ENCODE measurements at places on chromosomes 11 and 22.

GRCh38 chr22:46069521-46070214 lies 80.7 kb upstream of the PPARA start:
- DNase-seq, result peak; percentile 89

DNA sequence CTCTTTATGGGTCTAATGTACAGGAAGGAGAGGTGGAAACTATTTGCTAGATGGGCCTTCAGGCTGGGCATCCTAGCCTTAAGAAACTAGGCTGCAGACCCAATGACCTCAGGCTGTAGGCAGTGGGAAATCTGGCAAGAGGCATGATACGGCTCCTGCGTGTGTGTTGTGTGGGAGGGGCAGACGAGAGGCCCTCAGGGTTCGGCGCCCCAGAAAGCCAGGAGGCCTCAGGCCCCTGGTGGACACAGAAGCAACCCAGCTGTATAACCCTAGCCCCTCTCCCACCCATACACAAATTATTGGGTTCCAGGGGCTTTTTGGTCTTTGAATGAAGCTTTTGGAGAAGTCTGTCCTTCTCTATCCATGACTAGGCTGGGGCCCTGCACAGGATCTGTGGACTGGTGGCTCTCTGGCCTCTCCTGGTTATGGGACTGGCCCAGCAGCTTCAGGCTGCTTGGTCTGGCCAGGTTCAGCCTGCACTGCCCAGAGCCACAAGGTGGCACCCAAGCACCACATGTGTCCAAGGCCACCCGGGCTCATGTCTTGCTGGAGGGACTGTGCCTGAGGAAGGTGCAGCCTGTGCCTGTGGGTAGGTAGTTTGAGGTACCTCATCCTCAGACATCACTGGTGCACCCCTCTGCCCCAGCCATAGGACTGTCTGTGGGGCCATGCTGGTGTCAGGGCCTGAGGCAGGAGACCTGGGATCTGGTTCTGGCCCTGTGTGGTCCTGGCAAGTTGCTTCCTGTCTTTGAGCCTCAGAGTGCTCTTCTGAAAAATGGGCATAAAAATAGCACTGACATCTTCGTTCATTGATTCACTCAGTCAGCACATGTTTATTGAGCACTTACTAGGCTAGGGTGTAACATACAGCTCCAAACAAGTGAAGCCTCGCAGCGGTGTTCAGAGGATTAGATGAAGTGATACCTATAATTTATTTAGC lies 87.5 kb downstream of the RRM1 start:
- peak; percentile 74 for DNase-seq

- DNase-seq, result no peak
These were observed 48.9 kb downstream of the ARHGEF12 start for GRCh38 chr11:120385110-120385509.

GRCh38 chr11:106986261-106986660 lies 32.0 kb downstream of the GUCY1A2 start:
- DNase-seq, result no peak

GRCh38 chr11:117034901-117035300 lies 63.3 kb downstream of the SIK3 start:
- no peak for DNase-seq

DNA sequence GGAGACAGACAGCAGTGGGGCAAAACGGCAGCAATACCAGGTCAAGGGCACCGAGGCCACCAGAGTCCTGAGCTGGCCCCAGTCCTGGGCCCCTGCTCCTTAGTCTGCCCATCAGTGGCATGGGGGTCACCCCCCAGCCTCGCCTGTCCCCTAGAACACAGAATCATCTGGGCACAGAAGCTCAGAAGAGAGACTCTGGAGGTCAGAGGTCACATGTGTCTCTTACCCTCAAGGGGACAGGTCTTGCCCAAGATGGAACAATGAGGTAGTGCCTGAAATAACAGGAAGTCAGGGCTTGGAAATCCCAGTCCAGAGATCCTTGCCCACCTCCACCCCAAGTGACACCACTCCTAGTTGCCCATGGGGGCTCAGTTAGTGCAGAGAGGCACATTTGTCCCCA lies 20.6 kb downstream of the PDE2A start:
- DNase-seq, result peak; percentile 22

DNA sequence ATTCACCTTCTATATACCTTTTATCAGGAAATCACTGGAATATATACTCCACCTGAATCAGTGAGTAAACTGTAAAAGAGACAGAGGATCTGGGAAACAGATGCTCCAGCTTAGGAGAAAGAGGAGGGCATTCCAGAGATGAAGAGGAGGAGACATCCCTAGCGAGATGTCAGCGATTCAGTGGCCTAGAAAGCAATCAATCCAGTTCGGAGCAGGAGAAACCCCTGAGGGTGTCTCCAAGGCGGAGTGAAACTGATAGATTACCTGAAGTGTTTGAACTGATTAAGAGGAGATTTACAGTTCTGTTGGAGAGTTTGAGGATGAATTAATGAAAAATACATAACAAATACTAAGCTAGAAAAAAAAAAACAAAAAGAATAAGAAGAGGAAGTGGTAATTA lies 24.5 kb upstream of the TNRC6B start:
- DNase-seq, result no peak

DNA sequence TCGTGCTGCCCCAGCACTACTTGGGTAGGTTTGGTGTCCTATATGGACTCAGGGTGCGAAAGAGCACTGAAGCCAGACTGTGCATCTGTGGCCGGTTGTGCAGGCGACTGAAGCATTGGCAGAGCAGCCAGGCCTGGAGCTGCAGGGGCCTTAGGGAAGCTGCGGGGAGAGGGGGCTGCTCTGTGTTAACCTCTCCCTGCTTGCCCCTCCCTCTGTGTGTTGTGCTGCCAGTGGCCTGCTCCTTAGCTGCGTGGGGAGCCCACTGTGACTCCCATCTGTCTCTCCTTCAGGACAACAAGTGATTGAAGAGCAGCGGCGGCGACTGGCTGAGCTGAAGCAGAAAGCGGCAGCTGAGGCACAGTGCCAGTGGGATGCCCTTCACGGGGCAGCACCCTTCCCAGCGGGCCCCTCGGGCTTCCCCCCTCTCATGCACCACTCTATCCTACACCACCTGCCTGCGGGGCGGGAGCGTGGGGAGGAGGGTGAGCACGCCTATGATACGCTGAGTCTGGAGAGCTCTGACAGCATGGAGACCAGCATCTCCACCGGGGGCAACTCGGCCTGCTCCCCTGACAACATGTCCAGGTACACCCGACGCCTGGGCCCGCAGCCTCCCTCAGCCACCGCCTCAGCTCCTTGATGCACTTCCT lies 34.3 kb downstream of the TREH start:
- DNase-seq, result no peak

DNA sequence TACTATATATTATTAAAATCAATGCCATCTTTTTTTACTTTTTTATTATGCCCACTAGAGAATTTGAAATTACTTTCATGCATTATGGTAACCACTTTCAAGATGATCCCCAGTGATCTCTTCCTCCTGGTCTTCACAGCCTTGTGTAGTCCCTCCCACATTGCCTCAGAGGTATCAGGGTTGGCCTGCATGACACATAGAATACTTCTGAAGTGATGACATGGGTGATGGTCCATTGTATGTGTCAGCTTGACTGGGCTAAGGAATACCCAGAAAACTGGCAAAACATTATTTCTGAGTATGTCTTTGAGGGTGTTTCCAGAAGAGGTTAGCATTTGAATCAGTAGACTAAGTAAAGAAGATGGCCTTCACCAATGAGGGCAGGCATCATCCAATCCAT lies 14.2 kb upstream of the ISX start:
- no peak for DNase-seq

- no peak for DNase-seq
These were observed 2.1 kb downstream of the TRAF6 start for GRCh38 chr11:36507824-36508489.

DNA sequence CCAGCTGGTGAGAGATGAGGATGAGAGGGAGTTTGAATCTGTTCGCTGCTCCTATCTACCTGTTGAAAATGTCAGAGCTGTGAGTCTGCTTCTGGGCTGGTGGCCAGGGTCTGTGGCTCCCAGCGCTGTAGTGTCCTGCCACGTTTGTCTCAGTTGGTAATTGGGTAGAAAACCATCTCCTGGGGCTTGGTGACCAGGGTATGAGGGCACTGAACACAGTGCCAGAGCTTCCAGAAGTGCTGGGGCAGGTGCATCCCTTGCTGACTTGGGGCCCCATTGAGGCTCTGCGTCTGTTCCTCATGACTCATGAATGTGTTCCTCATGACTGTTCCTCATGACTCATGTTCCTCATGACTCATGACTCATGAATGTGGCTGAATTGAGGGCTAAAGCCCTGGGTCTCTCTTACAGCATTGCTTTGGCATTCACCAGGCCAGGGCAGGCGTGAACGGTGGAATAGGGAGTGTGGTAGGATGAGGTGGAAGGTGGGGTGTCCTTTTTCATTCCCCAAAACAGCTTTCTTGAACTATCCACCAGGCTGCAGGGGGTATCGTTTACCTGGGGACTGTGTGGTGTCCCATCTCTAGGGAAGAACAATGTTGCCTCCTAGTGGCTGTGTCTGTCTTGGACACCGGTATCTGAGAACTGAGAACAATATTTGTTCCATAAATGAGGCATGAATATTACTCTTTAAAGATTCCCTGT lies 139.5 kb downstream of the COMMD9 start:
- peak; percentile 87 for DNase-seq

GRCh38 chr22:25049770-25050169 lies 97.3 kb downstream of the KIAA1671 start:
- no peak for DNase-seq

GRCh38 chr11:47595967-47596366 lies 1.8 kb upstream of the C1QTNF4 start:
- DNase-seq, result no peak

- peak; percentile 93 for DNase-seq
These were observed 9.2 kb downstream of the FXYD2 start for GRCh38 chr11:117815262-117815803.

- DNase-seq, result no peak
These were observed 12.7 kb upstream of the KAT5 start for GRCh38 chr11:65699306-65699705.

- DNase-seq, result peak; percentile 24
These were observed 18.6 kb downstream of the PHLDB1 start for GRCh38 chr11:118625976-118626375.

DNA sequence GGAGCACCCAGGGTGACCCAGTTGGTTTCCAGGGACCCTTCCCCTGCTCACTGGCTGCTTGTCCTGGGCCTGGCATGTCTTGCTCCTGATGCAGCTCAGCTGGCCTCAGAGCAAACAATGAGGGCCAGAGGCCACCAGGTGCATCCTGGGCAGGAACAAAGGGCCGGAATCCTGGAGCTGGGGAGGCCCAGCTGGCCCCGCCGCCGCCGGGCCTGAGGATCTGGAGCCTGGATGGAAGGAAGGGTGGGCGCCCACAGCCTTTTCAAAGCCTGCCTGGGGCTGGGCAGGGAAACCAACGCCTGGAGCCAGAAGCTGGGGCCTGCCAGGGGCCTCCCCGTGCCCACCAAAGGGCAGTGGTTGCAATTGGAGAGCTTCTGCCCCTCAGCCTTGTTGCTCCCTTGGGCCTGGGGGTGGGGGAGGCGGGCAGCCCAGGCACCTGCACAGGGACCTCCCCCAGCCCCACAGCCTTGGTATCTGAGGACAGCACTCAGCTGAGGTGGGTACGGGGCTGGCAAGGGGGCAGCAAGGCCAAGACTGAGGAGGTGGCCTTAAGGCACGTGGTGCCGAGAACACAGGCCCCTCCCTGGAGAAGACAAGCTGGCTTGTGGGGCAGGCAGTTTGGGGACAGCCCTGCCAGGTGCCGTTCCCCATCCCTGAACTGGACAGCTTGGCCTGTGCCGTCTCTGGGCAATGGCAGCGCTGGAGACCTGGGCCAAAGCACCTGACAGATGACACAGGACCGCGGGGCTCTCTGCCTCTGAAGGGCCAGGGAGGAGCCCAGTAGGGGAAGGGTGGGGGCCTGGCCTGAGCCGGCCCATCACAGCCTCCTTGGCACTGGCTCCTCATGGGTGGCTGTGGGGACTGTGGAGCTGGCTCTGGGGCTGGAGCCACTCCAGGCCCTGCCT lies 7.1 kb upstream of the ADORA2A start:
- DNase-seq, result no peak

DNA sequence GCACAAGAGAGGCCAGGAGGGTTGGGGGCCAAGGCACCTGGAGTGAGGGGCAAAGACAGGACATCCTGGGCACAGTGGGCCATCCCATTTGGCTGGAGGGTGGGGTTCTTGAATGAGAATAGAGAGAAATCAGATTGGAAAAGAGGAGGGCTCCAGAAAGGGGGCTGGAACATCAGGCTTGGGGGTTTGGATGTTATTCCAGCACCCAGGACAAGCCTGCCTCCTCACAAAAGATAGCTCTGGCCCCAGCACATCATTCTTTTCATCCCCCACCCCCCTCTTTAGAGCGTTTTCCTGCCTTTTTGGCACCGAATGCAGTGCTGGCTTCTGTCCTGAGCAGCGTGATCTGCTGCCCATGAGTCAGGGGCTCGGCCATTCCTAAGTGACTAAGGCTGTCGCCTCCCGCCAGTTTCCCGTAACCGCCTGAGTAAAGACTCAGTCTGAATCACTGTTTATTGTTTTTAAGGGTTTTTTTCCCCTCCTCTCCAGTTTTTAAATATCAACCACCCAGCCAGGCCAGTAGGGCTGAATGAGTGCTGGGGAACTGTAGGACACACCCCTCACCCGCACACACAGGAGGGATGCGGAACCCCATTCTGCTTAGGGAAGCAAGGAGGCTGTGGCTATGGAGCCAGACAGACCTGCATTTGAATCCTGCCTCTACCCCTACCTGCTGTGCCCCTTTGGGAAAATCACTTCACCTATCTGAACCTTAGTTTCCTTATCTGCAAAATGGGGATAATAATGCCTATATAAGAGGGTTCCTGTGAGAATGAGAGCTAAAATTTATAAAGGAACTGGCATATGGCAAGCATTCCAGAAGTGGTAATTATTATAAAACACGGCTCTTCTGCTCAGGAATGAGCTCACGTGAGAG lies 32.4 kb upstream of the NAV2 start:
- no peak for DNase-seq

DNA sequence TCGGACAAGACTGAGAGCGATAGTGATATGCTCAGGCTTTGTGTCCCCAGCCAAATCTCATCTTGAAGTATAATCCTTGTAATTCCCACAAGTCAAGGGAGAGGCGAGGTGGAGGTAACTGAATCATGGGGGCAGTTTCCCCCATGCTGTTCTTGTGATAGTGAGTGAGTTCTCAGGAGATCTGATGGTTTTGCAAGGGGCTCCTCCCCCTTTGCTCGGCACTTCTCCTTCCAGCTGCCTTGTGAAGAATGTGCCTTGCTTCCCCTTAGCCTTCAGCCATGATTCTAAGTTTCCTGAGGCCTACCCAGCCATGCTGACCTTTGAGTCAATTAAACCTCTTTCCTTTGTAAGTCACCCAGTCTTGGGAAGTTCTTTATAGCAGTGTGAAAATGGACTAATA lies 7.5 kb upstream of the FOLR2 start:
- DNase-seq, result peak; percentile 61

- no peak for DNase-seq
These were observed 32.2 kb upstream of the OAF start for GRCh38 chr11:120178561-120179056.

Measured in NB4 (cell line).